ENCODE measurements at places on chromosomes 6 and 20. TPM values are rescaled to one million over a fixed set of nuclear protein-coding genes. Genes with fewer than 3 reads are reported as not detected.
A peak's percentile ranks its signal among the peaks of the same experiment; 100 is the strongest.

DNA sequence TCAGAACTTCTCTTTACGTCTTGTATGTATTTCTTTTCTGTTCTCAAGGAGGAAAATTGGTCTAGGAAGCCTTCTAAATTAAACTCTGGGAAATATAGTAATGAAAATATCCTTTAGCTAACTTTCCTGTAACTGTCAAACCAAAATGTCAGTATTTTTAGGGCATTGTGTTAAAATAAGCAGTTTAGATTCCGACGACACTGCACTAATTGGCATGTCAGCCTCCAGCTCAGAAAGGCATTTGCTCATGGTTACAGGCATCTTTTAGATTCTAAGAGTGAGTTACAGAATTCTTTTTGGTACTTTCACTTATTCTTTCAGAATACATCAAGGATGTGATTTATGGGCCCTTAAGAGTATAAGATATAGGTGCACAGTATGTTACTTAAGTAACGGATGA lies 26.1 kb upstream of the VAPB start:
- H3K27me3 ChIP-seq, result no peaks in the 10 kb centered on the region
- H3K36me3 ChIP-seq, result peaks cover 14% of the 10 kb centered on the region
- no peak overlapping the region for H3K4me3 ChIP-seq

DNA sequence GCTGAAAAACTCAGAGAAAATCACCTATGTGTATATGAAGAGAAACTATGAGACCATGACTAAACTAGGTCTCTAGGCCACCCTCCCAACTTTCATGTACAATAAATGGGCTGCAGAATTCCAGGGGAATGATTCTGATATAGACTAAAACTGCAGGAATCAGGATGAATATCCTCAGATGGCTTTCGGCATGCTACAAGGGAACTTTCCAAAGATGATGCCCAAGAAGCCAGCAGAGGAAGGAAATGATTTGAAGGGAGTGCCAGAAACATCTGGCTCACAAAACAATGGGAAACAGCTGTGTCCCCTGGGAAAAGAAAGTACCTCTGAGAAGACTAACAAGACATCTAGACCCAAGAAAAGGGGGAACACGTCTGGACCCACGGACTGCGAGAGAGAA lies 41.1 kb downstream of the PLN start:
- H3K4me1 ChIP-seq, result no peaks in the 10 kb centered on the region
- H3K4me3 ChIP-seq, result no peak overlapping the region
- no peaks in the 10 kb centered on the region for H3K36me3 ChIP-seq
- H3K27me3 ChIP-seq, result no peaks in the 10 kb centered on the region

GRCh38 chr6:81890846-81891245 lies 138.4 kb upstream of the TENT5A start:
- H3K4me1 ChIP-seq, result no peaks in the 10 kb centered on the region
- H3K27me3 ChIP-seq, result no peaks in the 10 kb centered on the region
- H3K4me3 ChIP-seq, result no peak overlapping the region
- H3K27ac ChIP-seq, result no peak overlapping the region
- H3K36me3 ChIP-seq, result no peaks in the 10 kb centered on the region

GRCh38 chr6:150599199-150600009 lies at the start of gene PLEKHG1:
Gene PLEKHG1 (plus strand): TSS chr6:150599885. CDS start chr6:150733682, 133,797 bp downstream.
- H3K27ac ChIP-seq, result 0 out of 2 replicates have a peak within 1 kb of the TSS, but pooled peaks have one; percentile 10
- H3K4me3 ChIP-seq, result peak within 1 kb of the TSS; percentile 42
- H3K4me1 ChIP-seq, result peaks cover 3% of the 10 kb centered on the region

Gene BTN1A1
- 0.10 TPM for total RNA-seq

Gene GSTA2
- total RNA-seq, result not detected

Gene LKAAEAR1
- total RNA-seq, result 0.67 TPM

DNA sequence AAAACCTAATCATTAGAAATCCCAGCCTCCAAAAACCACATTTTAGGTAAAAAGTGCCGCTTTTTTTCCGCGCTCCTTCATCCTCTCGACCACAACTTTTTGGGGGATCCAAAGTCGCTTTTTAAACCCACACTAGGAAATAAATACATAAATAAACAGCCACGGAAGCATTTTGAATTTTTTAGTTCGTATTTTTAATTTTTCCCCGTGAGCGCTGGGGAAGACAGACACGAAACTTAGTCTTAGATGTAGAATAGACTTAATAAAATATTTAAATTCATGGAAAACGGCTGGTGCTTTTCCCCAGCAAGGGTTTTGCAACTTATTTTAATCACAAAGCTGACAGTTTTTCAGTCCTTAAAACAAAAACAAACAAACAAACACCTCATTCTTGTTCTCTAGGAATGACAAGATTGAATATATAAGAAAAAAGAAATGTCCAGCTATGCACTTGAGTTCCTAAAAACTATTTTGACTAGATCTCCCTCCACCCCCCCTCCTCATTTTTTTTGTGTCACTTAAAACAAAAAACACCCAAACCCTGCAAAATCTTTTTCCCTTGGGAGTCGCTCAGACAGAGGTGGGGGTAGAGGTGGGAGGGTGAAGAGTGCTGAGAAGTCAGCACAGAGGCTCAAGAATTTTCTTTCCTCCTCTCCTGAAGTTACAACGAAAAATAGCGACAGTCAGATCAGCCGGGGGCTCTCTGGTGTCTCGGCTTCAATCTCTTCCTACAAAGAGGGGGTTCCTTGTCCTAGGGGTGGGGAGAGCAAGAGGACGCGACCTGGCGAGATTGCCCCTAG lies 43.4 kb upstream of the SUPT3H start:
- H3K36me3 ChIP-seq, result no peaks in the 10 kb centered on the region
- no peak for DNase-seq
- peak overlapping the region; percentile 54 for H3K4me3 ChIP-seq
- H3K4me1 ChIP-seq, result peaks cover 25% of the 10 kb centered on the region

Gene HSPA1L
- 2.8 TPM for total RNA-seq

- no peak for DNase-seq
- H3K27ac ChIP-seq, result no peak overlapping the region
- peaks cover 39% of the 10 kb centered on the region for H3K36me3 ChIP-seq
- no peak overlapping the region for H3K4me3 ChIP-seq
- H3K27me3 ChIP-seq, result no peaks in the 10 kb centered on the region
Measured at GRCh38 chr20:35721219-35721618, 20.8 kb downstream of the RBM39 start.

Gene SNPH
- total RNA-seq, result 6.4 TPM

GRCh38 chr6:1616701-1617463 lies 7.2 kb downstream of the FOXC1 start:
- no peak overlapping the region for H3K4me3 ChIP-seq
- no peaks in the 10 kb centered on the region for H3K27me3 ChIP-seq

Gene SLC26A8
- total RNA-seq, result not detected

- no peaks in the 10 kb centered on the region for H3K27me3 ChIP-seq
- no peak overlapping the region for H3K4me3 ChIP-seq
Measured at GRCh38 chr6:158767709-158768108, 51.5 kb downstream of the EZR start.

GRCh38 chr6:49782725-49783124 lies 4.4 kb downstream of the PGK2 start:
- H3K36me3 ChIP-seq, result no peaks in the 10 kb centered on the region
- no peak for DNase-seq
- H3K27me3 ChIP-seq, result no peaks in the 10 kb centered on the region
- H3K4me3 ChIP-seq, result no peak overlapping the region
- H3K4me1 ChIP-seq, result no peaks in the 10 kb centered on the region

Gene CST4
- not detected for total RNA-seq

Gene WFDC10B
- total RNA-seq, result not detected

DNA sequence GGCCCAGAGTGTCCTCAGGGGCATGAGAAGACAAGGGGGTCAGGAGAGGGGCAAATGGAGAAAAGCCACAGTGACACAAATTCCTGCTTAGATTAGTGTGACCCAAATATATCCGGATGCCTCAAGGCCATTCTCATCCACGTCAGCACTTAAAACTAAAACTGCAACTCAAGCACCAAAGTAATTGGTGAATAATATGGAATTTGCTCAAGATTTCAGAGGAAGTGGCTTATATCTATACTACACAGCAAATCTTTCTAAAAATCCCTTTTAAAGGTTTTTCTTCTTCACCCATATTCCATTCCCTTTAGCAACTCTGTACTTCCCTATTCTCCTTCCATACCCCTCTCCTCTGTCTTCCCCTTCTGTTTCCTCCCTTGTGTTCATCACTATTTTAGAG lies 15.2 kb downstream of the DEF6 start:
- H3K4me3 ChIP-seq, result no peak overlapping the region
- no peaks in the 10 kb centered on the region for H3K4me1 ChIP-seq
- no peak for DNase-seq
- peaks cover 11% of the 10 kb centered on the region for H3K27me3 ChIP-seq
- H3K36me3 ChIP-seq, result no peaks in the 10 kb centered on the region
- no peak overlapping the region for H3K27ac ChIP-seq
